ENCODE measurements at places on chromosomes 1 and 21.

DNA sequence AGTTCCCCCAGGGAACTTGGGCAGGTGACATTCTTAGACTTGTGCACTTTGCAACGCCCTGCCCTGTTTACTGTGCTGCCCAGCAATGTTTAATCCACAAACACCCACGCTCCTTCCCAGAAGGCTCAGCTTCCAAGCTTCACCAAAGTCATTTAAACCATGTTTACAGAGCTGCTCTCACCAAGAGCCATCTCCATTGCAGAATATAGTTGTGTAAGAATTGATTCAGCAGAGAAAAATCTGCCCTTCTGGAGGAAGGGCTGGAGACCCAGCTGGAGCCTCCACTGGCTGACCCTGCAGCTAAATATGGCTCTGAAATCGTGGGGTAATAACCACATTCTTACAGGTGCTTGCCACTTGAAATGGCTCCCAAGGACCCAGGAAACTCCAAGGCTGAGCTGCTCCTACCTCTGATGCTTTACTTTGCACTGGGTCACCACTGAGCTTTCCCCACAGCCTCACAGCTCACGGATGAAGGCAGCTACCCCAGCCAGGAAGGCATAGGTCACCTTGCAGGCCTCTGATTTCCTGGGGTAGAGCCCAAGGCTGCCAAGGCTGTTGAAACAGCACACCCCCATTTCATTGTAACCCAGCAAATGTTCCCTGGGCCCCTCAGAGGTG, 8.7 kb downstream of the CAPN2 start:
- DNase-seq = no peak

DNA sequence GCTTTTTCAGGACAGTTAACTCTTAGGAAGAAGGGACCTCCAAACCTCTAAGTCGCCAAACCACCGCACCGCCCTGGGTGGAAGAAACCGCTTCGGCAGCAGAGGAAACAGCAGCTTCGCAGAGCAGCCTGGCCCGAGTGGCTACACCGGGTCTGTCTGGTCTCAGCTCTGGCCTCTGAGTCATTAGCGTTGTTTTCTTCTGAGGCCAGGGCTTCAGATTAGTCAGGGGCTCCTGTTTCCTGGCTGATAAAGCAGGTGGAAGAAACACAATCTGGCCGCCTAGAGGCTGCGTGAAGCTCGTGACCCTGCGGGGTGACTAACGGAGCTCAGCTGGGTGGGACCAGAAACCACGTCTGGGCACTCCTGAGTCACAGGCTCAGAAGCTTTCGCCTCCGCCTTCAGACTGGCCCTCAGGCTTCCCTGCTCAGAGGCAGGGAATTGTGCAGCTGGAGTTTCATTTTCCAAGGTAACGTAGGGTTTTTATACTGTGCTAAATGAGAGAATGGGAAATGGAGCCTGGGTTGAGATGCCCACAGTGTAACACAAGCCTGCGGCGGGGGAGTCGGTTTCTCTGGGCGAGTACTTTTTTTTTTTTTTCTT, 44.9 kb downstream of the CHAF1B start:
- peak; percentile 86 for DNase-seq

DNA sequence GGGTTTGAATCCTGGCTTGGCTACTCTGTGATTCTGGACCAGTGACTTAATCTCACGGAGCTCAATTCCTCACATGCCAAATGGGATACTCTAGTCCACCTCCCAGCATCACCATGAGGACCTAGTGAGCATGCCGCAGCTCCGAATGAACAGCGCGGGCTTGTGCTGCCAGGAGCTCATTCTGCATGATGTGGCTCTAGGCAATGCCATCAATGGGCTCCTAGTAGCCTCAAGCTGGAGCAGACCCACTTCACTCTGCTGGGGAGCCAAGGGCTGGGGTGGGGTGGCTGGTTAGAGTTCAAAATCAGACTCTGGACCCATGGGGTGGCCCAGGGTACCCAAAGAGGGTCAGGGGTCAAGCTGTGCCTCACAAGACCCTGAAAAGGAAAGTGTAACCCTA, 41.5 kb downstream of the CDK18 start:
- no peak for DNase-seq

DNA sequence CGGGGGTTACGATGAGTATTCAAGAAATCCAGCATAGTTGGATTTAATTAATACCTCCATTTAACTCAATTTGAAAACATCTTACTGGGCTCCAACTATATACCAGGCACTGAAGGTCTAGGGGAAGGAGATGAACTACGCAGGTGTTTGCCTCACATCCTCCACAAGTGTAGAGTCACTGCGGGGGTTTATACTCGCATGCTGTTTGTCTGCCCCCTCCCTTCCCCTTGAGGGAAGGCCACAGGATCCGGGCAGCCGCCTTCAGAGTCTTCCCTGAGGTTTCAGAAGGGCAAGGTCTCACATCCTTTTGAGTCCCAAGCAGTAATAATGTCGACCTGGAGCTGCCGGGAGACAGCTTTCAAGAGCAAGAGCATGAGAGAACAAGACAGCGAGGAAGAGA, 142.4 kb upstream of the GALNT2 start:
- DNase-seq = no peak

DNA sequence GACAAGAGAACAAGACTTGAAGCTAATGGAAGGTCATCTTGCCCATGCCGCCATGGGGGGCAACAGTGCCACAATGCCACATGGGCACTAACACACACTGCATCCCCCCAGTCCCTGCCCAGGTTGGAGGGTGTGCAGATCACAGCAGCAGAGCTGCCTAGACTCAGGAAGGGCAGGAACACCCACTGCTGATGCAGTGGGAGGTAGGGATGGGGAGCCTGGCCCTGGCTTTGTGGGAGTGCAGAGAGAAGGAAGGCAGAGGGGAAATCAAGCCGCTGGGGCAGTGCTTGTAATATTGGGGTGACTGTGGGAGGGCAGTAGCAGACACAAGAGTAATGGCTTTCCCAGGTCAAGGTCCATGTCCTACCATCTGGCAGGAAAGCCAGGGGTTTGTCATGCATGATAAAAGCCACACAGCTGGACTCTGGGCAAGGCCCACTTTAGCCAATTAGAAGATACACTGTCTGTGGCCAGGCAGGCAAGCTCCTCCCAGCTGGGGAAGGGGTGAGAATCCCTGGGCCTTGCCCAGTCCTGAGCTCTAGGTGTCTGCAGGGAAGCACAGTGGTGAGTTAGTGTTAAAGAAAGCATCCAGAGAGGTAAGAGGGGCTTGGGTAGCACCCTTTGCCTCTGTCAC, 25.4 kb upstream of the MEF2D start:
- DNase-seq = no peak

GRCh38 chr1:59081795-59082194, 215.1 kb upstream of the FGGY start:
- DNase-seq = no peak

DNA sequence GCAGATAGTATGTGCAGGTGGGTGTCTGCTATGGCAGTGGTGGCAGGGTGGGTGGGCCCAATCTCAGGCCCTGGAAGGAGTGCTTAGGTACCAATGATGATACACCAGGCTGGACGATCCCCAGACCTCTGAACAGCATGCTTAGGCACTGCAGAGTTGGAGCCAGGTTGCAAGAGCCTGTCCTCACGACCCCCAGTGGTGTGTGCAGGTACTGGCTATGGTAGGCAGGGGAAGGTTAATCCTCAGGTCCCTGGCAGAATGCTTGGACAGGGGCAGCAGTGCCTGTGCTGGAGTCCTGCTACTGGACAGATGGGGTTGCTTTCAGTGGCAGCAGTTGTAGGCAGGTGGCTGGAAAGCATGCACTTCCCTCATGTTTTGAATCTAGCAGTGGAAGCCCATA, 100.5 kb upstream of the NEK7 start:
- DNase-seq = no peak

DNA sequence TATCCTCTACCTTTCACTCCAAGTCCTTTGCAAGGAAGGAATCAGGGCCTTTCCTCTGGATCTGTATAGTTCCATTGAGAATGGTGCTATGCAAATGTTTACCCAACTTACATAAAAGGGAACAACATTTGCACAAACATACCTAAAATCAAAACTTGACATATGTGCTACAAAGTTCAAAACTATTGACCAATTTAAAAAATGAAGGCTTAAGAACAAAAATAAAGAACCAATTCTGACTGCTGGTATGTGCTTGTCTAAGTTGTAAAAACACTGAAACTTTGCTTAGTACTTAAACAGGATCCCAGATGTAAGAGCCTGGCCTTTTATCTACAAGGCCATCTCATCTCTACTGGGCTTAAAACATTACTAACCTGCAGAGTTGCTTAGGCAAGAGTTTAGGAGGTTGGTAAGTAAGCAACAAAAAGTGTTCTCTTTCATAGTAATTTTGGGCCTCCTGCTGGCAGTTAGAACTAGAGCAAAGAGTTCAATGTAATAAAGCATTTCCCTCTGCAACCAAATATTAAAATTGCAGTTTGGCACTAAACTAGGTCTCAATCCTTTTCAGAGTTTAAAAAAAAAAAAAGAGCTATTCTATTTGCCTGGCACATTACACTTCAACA, 2.0 kb downstream of the SCMH1 start:
- peak; percentile 50 for DNase-seq

DNA sequence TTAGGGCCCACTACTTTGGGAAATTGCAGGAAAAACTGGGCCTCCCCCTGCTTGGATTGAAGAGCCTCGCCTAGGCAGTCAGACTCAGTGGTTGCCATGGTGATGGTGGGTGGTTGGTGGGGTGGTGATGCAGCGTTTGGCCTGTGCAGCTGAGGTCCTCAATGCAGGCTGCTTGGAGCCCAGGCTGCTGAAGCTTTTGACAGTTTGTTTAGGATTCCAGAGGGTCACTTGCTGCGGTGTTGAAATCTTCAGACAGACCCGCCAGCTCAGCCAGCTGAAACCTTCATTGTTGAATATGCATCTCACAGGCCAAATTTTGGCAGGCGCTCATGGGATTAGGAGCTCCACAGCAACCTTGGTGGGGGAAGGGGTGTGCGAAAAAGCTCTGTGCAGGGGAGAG, 67.9 kb downstream of the CACNA1E start:
- no peak for DNase-seq

DNA sequence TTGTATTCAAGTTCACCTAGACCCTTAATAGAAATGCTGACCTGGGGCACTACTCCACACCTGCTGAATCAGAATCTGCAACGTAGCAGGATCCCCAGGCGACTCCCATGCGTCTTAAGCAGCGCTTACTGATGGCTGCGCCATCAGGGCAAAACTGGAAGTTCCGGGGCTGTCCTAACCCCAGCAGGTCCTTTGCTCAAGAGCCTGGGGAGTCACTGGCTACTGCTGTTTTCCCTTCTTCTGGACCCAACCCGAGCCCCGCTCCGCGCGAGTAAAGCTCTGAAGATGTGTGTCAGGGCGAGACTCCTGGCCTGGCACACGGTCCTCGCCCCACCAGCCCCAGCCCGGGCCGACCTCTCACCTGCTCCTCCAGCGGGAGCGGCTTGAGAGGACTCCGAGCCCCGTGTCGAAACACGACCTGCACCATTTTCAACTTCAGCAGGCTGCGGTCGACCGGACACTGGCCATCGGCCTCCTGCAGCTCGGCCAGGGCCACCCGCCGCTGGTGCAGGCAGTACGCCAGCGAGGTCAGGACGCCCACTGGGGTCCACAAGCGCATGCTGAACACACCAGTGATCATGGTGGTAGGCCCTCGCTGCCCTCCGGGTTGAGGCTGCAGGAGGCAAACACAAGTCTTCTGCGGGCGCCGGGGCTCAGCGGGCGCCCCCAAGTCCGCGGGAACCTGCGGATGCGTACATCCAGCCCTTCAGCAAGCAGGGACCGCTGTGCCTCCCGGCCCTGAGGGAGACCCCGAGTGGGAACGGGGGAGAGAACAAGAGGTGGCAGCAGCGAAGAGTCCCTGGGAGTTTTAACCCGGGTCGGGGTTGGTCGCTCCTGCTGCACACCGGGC, 630 bp downstream of the ACP6 start:
- peak; percentile 50 for DNase-seq

DNA sequence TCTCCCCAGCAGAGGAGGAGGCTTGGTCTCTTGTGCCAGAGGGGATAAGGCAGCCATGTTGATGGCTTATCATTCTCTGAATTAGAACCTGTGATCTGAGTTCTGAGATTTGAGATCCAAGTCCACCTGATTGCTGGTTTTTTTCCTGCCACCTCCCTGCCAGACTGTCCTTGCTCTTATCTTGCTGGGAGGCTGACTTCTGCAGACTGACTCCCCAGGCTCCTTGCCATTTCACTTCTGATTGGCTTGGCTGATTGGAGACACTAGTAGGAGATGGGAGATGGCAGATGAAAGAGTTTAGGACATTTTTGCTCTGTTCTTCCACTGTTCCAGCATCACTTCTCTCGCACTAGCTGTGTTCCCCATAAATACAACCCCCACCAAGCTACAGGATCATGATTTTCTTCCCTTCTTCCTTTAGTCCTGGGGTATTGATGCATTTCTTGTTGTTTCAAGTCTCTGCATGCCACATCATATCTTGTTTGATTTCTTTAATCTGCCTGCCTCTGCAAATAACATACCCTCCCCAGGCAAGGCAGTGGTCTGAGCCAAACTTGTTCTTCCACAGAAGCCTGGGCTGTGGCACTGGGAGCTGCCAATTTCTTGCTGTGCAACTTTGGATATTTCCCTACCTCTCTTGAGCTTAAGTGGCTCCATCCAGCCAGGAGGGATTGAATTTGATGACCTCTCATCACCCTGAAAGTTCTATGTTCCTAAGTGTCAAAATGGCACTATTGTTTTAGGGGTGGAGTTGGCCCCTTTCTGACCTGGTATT, 963 bp upstream of the CYP4B1 start:
- DNase-seq = no peak

- DNase-seq = peak; percentile 91
Measured at GRCh38 chr1:155206891-155207805, 549 bp downstream of the THBS3 start.

DNA sequence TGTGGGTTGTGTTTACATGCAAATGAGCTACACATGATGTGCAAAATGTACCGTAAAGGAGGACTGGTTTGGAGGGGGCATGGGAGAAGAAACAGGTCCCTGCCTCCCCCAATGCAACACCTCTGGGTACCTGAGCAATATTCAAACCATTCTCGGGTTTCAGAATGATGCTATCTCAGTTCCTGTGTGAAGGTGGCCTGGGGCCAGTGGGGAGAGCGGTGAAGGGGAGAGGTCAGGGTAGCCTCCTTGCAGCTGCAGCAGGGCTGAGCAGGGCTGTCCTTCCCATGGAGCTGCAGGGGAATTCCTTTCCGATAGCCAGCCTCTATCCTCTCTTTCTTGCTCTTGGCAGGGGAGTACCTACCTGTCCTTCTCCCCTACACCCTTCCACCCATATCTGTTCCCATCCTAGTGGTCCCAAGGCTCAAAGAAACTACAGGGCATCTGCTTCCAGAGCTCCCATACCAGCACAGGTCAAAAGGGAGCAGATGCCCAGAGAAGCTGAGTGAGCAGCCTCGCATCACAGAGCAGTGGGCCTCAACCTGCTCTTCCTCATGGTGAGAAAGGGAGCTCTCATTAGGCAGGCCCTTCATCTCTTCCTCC, 11.9 kb downstream of the MEF2D start:
- peak; percentile 85 for DNase-seq

GRCh38 chr1:216607067-216607697, 116.0 kb downstream of the ESRRG start:
- DNase-seq = no peak

DNA sequence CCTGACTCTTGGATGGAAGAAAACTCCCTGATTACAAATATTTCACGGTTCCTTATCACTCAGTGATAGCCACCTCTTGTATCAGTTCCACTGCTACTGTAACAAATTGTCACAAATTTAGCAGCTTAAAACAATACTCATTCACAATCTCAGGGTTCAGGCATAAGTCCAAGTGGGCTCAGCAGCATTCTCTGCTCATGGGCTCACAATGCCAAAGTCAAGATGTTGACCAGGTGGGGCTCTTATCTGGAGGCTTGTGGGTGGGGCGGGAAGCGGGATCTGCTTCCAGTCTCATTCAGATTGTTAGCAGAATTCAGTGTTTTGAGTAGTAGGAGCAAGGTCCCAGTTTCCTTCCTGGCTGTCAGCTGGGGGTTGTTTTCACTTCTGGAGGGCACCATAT, 137.3 kb upstream of the FAM78B start:
- DNase-seq = no peak
